Esophagus muscularis mucosa (tissue), 4 donors: ENCODE measurements at places on chromosomes 2 and 18. TPM values are rescaled to one million over a fixed set of nuclear protein-coding genes. Genes with fewer than 3 reads are reported as not detected.

Gene LAMA1
- 0.32 TPM for total RNA-seq

DNA sequence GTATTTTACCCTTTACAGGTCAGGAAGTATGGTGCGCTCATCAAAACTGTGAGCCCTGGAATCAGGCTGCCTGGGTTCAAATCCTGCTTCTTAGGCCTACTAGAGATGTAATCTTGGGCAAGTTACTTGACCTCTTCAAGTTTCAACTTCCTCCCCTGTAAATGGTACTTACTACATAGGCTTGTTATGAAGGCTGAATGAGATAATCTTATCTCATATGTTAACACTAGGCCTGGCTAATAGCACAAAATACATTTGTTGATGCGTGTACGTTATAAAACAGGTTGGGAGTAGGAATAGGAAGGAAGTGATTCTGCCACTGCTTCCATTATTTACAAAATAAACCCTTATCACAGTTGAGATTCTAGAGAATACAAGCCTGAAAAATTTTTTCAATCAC lies 1.7 kb upstream of the RFTN2 start:
- H3K27ac ChIP-seq, result no peak overlapping the region
- H3K27me3 ChIP-seq, result no peaks in the 10 kb centered on the region
- DNase-seq, result no peak
- no peak overlapping the region for H3K4me3 ChIP-seq
- peaks cover 4% of the 10 kb centered on the region for H3K4me1 ChIP-seq

DNA sequence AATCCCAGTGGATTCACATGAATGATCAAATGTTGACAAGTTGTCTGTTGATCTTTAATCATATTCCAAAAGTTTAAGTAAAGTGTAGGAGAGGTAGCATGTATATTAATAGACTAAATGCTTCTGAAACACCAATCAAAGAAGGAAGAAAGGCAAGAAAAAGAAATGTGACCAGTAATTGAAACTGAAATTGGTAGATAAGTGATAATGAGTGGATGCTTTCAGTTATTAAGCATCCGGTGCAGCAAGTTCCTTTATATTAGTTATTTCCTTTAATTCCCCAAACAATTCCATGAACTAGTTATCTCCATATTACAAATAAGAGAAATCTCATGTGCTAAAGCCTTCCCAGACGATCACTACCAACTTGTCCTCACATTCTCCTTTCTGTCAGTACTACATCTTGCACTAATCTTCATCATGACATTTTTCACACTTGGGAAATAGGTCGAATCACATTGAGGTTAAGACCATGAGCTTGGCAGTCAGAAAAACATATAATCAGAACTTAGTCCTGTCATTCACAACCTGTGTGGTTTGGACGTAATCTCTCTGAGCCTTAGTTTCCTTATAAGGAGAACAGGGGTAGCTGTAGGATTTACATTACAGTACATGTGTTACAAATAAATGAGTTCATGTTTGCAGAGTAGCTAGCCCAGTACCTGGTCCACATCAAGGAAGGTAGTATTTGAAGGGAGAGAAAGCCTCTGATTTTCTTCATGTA lies 182.1 kb downstream of the NOL4 start:
- H3K4me3 ChIP-seq, result no peak overlapping the region
- no peaks in the 10 kb centered on the region for H3K4me1 ChIP-seq
- H3K27ac ChIP-seq, result no peak overlapping the region
- no peak for DNase-seq

DNA sequence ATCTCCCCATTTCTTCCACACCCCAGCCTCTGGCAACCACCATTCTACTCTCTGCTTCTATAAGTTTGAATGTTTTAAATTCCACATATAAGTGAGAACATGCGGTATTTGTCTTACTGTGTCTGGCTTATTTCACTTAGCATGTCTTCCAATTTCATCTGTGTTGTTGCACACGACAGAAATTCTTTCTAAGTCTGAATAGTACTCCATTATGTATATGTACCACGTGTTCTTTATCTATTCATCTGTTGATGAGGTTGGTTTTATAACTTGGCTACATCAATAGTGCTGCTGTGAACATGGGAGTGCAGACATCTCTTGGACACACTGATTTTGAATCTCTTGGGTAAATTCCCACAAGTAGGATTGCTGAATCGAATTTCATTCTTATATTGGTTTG lies 31.8 kb upstream of the MTX2 start:
- no peak overlapping the region for H3K27ac ChIP-seq
- no peak overlapping the region for H3K4me3 ChIP-seq
- no peaks in the 10 kb centered on the region for H3K4me1 ChIP-seq
- no peak for DNase-seq
- H3K36me3 ChIP-seq, result no peaks in the 10 kb centered on the region

- H3K36me3 ChIP-seq, result no peaks in the 10 kb centered on the region
- H3K27ac ChIP-seq, result no peak overlapping the region
- no peak for DNase-seq
- no peaks in the 10 kb centered on the region for H3K27me3 ChIP-seq
- H3K4me1 ChIP-seq, result no peaks in the 10 kb centered on the region
Measured at GRCh38 chr18:37694516-37694915, 128.9 kb upstream of the CELF4 start.

Gene NYAP2
- not detected for total RNA-seq

Gene MEP1B
- not detected for total RNA-seq

DNA sequence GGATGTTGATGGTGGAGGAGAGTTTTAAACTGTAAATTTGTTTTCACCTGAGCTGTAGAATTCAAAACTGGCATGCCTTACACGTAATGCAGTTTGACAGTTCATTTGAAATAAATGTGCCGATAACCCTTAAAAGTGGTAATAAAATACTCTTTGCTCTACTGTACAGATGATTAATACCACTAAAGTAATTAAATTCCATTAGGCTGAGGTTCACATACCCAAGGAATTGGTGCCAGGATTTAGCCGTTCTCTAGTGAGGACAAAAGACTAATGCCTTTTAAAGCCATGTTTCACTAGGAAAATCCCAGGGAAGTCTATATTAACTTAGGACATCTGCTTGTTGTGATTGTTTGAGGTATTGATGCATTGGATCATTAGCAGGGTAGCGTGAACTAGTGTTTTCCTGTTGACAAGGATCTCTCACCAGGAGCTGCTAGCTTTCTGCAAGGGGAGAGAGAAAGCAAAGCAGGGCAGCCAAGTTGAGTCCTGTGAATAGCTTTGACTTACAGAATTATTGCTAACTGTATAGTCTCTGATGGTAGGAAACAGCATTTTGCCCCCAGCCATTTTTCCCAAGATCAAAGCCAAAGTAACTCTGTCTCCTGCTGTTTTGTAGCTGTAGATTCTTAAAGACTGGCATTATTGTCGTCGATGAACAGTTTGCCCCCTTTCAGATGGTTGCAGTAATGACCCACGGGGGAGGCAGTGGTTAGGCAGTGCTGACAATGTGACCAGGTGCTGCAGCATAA lies 280.9 kb upstream of the FANCL start:
- peaks cover 17% of the 10 kb centered on the region for H3K4me1 ChIP-seq
- H3K27ac ChIP-seq, result no peak overlapping the region
- no peak overlapping the region for H3K4me3 ChIP-seq
- H3K27me3 ChIP-seq, result no peaks in the 10 kb centered on the region

Gene ADD2
- 2.5 TPM for total RNA-seq

- H3K27ac ChIP-seq, result peak overlapping the region; percentile 5
- H3K4me1 ChIP-seq, result peaks cover 19% of the 10 kb centered on the region
- no peak overlapping the region for H3K4me3 ChIP-seq
Measured at GRCh38 chr2:192026059-192026824, 168.5 kb downstream of the TMEFF2 start.

DNA sequence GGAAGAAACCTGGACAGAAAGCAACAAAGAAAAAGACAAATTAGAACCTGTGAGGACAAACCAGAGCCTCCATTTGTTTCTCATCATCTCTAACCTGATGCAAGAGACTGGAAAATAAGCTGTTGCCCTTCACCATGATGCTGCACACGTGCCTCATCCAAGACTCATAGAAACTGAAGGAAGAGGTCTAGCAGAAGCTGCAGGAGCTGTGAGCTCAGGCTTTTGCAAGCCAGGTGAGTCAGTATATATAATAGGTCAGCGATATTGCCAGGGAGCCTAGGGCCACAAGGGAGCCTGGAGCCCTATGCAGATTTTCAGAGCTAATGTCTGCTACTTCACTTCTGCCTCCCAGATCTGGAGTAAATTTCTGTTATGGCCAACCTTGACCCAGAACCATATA lies 163.1 kb downstream of the LNPK start:
- no peaks in the 10 kb centered on the region for H3K36me3 ChIP-seq
- no peak overlapping the region for H3K4me3 ChIP-seq
- H3K4me1 ChIP-seq, result no peaks in the 10 kb centered on the region

- H3K36me3 ChIP-seq, result no peaks in the 10 kb centered on the region
- peak overlapping the region; percentile 86 for H3K27ac ChIP-seq
- H3K4me3 ChIP-seq, result no peak overlapping the region
- peaks cover 43% of the 10 kb centered on the region for H3K4me1 ChIP-seq
- DNase-seq, result no peak
Measured at GRCh38 chr2:64201151-64201550, 56.9 kb upstream of the PELI1 start.

GRCh38 chr2:10426726-10427617 lies 21.2 kb downstream of the ODC1 start:
- no peak for DNase-seq
- no peak overlapping the region for H3K4me3 ChIP-seq
- peaks cover 7% of the 10 kb centered on the region for H3K27me3 ChIP-seq
- peaks cover 11% of the 10 kb centered on the region for H3K36me3 ChIP-seq

- H3K4me3 ChIP-seq, result no peak overlapping the region
- H3K4me1 ChIP-seq, result no peaks in the 10 kb centered on the region
- H3K36me3 ChIP-seq, result no peaks in the 10 kb centered on the region
Measured at GRCh38 chr18:35277633-35278032, 12.4 kb downstream of the ZSCAN30 start.

Gene PROM2
- total RNA-seq, result 0.50 TPM

DNA sequence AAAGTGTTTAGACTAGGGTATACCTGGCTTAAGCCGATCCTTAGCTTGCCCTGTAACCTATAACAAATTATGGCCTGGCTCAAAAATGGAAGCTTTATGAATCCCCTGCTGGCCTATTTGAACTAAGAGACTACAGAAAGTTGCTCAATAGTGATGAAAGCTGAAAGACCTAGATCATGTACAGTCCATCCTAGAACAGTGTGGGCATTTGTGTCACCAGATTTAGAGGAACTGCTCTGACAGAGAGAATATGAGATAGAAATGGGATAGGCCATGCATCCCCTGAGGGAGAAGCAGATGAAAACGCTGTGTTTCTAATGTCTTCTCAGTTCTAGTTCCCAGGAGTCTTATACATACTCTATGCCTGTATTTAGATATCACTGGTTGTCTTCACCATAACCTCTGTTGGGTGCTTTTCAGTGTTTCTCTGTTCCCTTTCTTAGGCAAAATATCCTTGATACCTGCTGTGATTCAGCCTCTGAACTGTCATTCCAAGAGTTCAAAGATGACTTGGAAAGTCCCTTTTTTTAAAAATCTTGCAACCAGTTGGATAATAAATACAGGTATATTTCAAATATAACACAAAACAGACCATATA lies 246.9 kb upstream of the SLC39A10 start:
- H3K4me1 ChIP-seq, result no peaks in the 10 kb centered on the region
- H3K4me3 ChIP-seq, result no peak overlapping the region
- no peaks in the 10 kb centered on the region for H3K36me3 ChIP-seq
- H3K27ac ChIP-seq, result no peak overlapping the region

DNA sequence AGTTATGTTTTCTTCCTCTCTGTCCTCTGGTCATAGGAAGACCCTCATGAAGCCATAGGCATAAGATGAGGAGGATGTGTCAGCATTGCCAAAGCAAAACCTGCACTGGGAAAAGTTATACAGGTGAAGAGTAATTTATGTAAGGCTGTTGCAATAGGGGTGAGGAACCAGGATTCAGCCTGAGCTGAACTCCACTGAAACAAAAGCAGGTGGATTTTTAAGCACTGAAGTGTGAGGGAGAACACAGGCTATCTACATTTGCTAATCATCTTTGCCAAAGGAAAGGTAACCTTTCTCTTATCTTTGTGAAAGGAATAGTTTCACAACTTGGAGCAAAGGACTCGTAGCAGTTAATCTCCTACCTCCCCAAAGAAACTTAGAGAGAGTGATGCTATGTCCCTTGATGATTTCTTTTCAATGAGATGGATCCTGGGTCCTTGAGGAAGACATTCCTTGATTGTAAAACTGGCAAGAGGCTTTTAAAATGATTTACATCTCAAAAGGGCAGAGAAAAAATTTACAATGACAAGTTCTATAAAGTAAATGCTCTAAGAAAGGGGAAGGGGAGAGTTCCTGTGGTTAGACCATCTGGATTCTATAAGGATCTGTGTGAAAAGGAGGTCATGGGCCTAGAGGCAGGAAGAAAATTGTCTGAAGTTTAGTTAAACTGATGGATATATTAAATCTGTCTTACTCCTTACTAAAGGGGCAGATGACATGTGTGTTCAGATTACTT lies 385.4 kb upstream of the CDH7 start:
- no peak overlapping the region for H3K4me3 ChIP-seq
- H3K36me3 ChIP-seq, result no peaks in the 10 kb centered on the region
- H3K4me1 ChIP-seq, result no peaks in the 10 kb centered on the region
- no peak for DNase-seq
- no peaks in the 10 kb centered on the region for H3K27me3 ChIP-seq

DNA sequence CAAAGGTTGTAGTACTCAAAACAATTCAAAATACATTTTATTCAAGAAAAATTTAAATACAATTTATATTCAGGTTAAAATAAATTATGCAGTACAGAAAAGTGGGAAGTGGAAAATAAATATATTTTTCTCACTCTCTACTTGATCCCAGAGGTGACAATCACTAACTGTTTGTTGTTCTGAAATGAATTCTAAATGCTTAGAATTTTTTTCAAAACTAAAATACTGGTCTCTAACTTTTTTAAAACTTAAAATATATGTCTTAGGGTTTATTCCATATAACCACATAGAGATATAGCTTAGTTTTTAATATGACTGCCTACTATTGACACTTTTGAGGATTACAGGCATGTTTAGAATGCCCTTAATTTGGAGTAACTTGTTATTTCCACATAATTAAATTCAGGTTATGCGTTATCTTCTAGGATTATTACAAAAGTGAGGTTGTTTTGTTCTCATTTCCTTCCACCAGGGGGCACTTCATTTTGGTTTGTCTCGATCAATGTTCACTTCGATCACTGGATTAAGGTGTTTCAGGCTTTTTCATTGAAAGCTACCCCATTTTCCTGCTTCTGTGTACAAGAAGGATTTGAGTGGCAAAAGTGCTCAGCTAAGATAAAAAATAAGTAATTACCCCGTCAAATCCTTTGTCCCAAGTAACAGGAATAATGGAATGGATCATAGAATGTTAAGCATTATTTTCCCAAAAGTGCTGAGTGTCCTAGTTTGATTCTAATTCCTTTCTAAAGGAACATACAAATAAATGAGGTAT lies 27.1 kb upstream of the TFPI start:
- DNase-seq, result no peak
- H3K4me1 ChIP-seq, result peaks cover 7% of the 10 kb centered on the region
- H3K36me3 ChIP-seq, result no peaks in the 10 kb centered on the region
- no peaks in the 10 kb centered on the region for H3K27me3 ChIP-seq
- peak overlapping the region; percentile 38 for H3K4me3 ChIP-seq

Gene KHK
- total RNA-seq, result 1.3 TPM

Gene SCG2
- total RNA-seq, result 4.0 TPM

DNA sequence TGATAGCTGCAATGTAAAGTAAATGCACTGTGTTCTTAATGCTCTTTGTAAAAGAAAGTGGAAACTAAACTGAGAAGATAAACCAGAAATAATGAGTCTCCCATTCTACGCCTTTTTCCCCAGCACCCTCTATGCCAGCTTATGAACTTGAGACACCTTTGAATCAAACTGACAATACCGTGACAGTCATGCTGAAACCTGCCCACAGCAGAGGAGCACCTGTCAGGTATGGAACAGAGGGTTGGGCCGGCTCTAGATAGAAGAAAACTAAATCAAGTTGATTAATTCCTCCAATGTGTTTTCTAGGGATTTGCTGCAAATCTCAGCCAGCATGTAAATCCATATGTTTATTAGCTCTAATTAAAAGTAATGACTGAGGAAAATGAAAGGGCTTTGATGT lies 520.6 kb upstream of the RAB12 start:
- H3K36me3 ChIP-seq, result no peaks in the 10 kb centered on the region
- no peak overlapping the region for H3K27ac ChIP-seq
- DNase-seq, result no peak
- H3K4me1 ChIP-seq, result no peaks in the 10 kb centered on the region

Gene REG1B
- not detected for total RNA-seq
